Astrocyte (in vitro differentiated cells and primary cell): ENCODE measurements at places on chromosomes 3 and 15. TPM values are rescaled to one million over a fixed set of nuclear protein-coding genes. Genes with fewer than 3 reads are reported as not detected.
A peak's percentile ranks its signal among the peaks of the same experiment; 100 is the strongest.

Gene TMEM43
- 76.7 and 79.2 TPM in 2 replicates for total RNA-seq

Gene ADCY5
- total RNA-seq: 1.2 and 1.5 TPM in 2 replicates

Gene RAB6B
- 60.5 and 61.8 TPM in 2 replicates for total RNA-seq

- DNase-seq: peak; percentile 89
These were observed 3.9 kb downstream of the LXN start for GRCh38 chr3:158668506-158668905.

- DNase-seq: no peak
These were observed 1041.9 kb downstream of the OTOL1 start for GRCh38 chr3:162538491-162538890.

DNA sequence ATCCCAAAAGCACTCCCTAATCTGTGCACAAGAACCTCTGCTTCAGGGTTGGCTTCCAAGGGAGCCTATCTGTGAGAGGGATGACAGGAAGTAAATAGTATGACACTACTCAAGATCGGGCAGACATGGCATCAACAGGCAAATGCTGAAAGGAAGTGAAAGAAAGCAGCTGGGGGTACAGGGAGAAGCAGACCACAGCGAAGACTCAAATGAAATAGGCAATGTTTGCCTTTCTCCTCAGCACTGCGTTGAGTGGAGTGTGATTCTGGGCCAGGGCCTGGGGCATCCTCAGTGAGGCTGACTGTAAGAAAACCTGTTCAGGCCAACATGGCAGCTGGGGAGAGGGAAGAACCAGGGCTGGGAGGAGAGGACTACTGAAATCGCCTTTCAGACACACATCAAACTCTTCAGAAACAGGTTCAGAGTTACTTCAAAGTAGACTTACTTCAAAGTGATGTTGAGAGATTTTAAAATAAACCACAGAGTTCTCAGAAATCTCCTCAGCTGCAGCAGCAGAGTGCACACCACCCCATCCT lies 96.6 kb downstream of the SLC9A9 start:
- DNase-seq: no peak
